ENCODE measurements at places on chromosomes 1 and 21. TPM values are rescaled to one million over a fixed set of nuclear protein-coding genes. Genes with fewer than 3 reads are reported as not detected.

The SHISA4 gene
- total RNA-seq, result 27.9 TPM

The RAB7B gene
- 5.8 TPM for total RNA-seq

The HORMAD1 gene
- not detected for total RNA-seq

DNA sequence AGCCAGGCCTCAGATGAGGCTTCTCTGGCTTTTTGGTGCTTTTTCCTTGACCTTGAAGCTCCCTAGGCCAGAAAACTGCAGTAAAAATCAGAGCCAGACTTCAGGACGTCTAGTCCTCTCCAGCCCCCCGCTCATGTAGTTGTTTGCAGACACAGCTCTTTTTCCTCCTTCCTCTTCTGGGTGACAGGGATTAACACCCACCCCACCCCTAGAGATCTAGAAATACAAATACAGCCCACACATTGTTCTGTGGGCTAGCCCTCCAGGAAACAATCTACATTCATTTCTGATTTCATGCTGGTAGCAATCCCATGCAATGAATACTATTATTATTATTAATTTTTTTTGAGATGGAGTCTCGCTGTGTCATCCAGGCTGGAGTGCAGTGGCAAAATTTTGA, 9.9 kb upstream of the CLSTN1 start:
- no peak for DNase-seq

DNA sequence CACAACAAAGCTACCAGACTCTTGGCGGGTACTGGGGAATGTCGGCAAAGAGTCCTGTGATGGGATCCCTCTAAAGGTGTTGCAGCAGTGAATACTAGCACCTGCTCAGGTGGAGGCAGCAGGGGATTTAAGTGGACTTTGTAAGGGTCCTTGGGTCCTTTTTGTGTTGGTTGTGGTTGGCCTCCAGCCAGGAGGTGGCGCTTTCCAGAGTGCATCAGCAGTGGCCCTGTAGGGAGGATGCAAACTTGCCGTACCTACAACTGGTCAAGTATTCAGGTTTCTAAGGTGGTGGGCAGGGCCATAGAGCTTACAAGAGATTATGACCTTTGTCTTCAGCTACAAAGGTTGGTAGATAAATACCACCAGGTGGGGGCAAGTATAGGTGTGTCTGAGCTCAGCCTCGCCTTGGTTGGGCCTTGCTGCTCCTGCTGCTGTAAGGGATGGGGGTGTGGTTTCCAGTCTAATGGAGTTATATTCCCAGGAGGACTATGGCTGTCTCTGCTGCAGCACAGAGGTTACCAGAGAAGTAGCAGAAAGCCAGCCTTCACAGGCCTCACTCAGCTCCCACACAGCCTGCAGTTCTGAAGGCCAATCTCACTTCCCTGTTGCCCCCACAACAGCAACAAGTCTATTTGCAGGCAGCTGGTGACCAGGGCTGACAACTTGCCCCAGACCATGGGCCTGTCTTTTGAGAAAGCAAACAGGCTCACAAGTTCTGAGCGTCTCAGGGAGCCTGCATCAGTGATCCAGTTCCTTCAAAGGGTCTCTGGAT, 7.3 kb downstream of the OR2M5 start:
- no peak for DNase-seq

- no peak for DNase-seq
These were observed 74.5 kb downstream of the NFIA start for GRCh38 chr1:61156576-61157467.
